Smooth muscle cell of trachea (primary cell): ENCODE measurements at places on chromosomes 2 and 18. TPM values are rescaled to one million over a fixed set of nuclear protein-coding genes. Genes with fewer than 3 reads are reported as not detected.

The MRPS5 gene
- 39.9 and 41.2 TPM in 2 replicates for total RNA-seq

The RMND5A gene
- 10.6 and 18.2 TPM in 2 replicates for total RNA-seq

The TBR1 gene
- total RNA-seq: under 0.01 TPM in 1 of 2 replicates, not detected in the other

The PLCD4 gene
- total RNA-seq: 9.1 and 11.8 TPM in 2 replicates

The IKZF2 gene
- 9.9 and 15.6 TPM in 2 replicates for total RNA-seq

The PASK gene
- 0.99 and 3.9 TPM in 2 replicates for total RNA-seq

The CD302 gene
- total RNA-seq: 9.8 and 10.0 TPM in 2 replicates

The HRH4 gene
- under 0.01 TPM in 2 replicates for total RNA-seq

The NTSR2 gene
- not detected in 2 replicates for total RNA-seq

The FOXI3 gene
- total RNA-seq: not detected in 2 replicates

The VAMP5 gene
- 28.7 and 35.4 TPM in 2 replicates for total RNA-seq

The ZNF514 gene
- total RNA-seq: 15.7 and 17.7 TPM in 2 replicates

The ARHGAP15 gene
- not detected in 2 replicates for total RNA-seq

The TM4SF20 gene
- 0.33 TPM in 1 of 2 replicates, not detected in the other for total RNA-seq

The ALPP gene
- under 0.01 TPM in 1 of 2 replicates, not detected in the other for total RNA-seq

The INHA gene
- total RNA-seq: 0.29 and 0.33 TPM in 2 replicates

The CCBE1 gene
- total RNA-seq: 69.0 and 69.4 TPM in 2 replicates

The TFCP2L1 gene
- total RNA-seq: under 0.01 TPM in 1 of 2 replicates, not detected in the other

The POLR1B gene
- total RNA-seq: 10.9 and 12.5 TPM in 2 replicates

The TTC32 gene
- total RNA-seq: 8.3 and 14.8 TPM in 2 replicates
